Activated effector memory CD4-positive, alpha-beta T cell treated with Interleukin-2 at 50 U/mL for 16 hours (primary cell): ENCODE measurements at places on chromosomes 16 and 17.

GRCh38 chr16:87127061-87127765, 190.0 kb downstream of the C16orf95 start:
- DNase-seq = no peak

- no peak for DNase-seq
Observed at GRCh38 chr16:77322757-77323156, 112.1 kb downstream of the ADAMTS18 start.

DNA sequence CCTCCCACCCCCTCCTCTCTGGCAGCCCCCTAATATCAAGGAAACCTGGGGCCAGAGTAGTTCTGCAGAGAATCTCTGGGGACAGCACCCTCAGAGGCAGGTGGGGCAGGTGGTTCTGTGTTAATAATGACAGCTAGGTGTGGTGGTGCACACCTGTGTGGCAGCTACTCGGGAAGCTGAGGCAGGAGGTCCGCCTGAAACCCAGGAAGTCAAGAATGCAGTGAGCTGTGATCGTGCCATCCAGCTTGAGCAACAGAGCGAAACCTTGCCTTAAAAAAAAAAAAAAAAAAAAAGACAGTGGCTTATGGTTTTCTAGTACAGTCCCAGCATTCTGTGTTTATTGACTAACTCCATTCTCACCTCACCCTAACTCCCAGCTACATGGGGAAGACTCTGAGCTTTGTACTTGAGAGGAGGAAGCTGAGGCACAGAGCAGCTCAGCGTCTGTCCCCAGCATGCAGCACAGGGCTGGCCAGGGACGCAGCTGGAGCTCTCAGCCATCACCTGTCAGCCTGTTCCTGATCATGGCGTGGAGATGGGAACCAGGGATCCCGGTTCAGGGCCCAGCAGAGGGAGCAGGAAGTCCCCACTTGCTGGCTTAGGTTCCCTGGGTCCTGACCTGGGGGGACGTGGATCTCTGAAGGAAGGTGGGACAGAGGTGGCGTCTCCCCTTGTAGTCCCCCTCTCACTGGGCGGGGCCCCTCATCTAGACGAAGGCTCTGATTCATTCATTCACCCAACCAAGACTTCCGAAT, 6.1 kb downstream of the DBNDD1 start:
- DNase-seq = no peak

GRCh38 chr17:47427985-47428384, 102.9 kb upstream of the NPEPPS start:
- no peak for DNase-seq

GRCh38 chr16:58343562-58343961, 48.7 kb upstream of the GINS3 start:
- no peak for DNase-seq

DNA sequence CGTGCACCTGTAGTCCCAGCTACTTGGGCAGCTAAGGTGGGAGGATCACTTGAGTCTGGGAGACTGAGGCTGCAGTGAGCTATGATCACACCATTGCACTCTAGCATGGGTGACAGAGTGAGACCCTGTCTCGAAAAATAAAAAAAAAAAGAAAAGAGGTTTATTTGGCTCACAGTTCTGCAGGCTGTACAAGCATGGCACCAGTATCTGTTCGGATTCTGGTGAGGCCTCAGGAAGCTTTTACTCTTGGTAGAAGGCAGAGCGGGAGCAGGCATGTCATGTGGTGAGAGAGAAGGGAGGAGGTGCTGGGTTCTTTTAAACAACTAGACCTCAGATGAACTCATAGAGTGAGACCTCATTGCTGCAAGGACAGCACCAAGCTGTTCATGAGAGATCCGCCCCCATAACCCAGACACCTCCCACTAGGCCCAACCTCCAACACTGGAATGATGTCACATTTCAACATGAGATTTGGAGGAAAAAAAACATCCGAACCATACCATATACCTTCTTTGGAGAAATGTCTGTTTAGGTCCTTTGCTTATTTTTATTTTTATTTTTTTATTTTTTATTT, 10.3 kb upstream of the RMI2 start:
- no peak for DNase-seq

DNA sequence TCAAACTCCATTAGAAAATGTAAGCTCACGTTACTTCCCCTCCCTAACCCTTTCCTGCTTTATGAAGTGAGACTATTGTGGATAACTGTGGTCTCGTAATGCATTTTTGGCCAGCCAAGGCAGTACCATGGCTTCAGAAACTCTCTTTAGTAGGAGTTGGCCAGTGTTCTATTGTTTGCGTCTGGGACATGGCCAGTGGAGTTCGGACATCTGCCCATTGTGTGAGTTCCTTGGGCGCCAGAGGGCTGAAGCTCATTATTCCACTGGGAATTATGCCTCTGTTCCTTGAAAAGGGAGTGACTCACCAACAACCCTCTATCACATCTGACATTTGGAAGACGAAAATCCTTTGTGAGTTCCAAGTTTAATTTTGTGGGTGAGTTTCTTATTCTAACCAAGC, 319.5 kb upstream of the SOX9 start:
- no peak for DNase-seq

GRCh38 chr16:72884573-72884972, 163.4 kb downstream of the ZFHX3 start:
- DNase-seq = no peak

DNA sequence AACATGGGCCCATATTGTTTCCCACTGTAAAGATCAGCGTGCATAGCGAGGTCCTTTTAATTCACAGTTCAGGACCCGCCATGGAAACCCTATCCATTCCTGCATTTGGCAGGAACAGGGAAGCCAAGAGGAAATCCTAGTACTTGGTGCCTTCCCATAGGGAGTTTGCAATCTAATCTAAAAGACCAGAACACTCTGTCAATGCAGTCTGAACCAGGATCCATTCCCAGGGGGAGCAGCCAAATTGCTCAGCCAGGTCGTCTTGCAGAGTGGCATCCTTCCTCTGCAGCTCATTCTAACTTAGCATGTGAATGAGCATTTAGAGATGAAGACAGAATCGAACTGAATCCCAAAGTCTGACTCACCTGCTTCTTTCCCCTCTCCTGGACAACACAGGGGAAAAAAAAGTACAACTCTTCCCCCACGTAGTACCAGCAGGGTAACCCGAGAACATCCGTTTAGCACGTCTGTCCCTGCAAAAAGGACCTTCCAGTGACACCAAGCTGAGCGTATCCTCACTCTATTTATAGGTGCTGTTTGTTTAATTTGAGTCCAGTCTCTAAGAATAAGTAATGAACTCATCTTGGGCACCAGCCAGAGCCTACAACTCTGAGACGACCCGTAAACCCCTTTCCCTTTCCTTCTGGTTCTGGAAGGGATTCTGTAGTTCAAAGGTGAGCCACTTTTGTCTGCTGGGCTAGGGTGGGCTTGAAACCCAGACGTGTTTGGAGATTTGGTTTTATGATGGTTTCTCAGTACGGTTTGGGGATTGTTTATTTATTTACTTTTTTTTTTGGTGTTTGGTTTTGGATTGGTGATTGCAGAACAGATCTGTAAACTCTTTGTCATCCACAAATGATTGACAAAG, 74.5 kb downstream of the ERCC4 start:
- no peak for DNase-seq

GRCh38 chr17:13036751-13037150, 18.9 kb upstream of the ELAC2 start:
- DNase-seq = no peak

GRCh38 chr17:77233635-77234334, 93.0 kb downstream of the SEC14L1 start:
- DNase-seq = no peak

DNA sequence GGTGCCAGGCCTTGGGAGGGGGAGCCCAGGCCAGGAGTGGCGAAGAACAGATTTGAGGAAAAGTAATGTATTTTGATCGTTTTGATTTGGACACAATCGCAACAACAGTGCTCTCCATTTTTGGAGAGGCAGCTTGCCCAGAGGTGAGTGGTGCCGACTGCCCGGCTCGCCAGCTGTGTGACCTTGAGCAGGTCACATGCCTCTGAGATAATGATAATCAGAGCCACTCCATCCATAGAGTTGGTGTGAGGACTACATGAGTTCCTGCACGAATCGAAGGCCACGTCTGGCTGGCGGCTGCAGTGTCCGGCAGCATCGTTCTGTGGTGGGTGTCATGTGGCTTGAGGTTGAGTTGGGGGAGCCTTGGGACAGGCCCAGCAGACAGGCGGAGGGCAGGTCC, 20.7 kb downstream of the LLGL2 start:
- DNase-seq = no peak

DNA sequence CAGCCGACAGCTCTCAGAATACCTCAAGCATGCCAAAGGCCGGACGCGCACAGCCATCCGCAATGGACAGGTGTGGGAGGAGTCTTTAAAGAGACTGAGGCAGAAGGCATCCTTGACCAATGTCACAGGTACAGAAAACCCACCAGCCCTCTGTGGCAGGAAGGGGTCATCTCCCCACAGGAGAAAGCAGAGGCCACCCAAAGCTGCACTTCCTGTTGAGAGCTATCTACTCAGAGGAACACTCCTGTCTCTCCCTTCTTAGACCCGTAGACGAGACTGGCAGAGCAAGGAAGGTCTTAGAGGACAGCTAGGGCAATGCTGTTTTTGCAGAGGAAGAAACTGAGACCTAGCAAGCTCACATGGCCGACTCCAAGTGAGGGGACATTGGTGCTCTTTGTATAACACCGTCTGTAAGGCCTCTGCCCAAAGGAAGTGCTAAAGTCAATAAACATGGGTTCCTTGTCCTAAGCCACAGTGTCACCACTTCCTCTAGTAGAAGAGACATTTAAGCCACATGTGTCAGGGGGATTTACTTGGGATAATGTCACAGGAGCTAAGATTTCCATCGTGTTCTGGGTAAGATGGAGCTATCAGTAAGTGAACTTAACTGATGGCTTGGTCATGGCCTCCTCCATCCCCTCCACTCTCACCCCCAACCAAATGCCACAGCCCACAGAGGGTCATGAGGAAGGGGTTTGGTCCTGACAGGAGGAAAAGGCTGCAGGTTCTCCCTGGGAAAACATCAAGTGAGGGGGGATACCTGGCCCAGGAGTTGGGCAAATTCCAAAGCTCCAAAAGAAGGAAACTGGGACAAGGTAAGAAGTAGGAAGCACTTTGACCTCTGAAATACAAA, 9.4 kb downstream of the LPO start:
- DNase-seq = no peak

GRCh38 chr17:8960325-8961140, 5.0 kb downstream of the PIK3R5 start:
- DNase-seq = no peak

DNA sequence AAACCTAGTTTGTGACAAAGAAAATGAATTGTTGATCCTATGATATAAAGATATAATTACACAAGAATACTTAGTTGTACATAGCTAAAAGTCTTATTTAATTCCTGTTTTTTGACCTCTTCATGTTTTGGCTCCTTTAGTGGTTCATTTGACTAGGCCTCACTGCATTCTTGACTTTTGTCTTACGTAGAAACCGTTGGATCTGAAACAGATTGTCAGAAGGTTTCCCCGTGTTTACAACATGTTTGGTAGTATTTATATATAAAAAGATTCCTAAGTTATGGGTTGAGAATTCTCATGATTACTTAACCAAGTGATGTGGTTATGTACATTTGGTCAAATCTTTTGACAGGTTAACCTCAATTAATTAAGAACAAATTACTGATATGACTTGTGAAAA, 162.8 kb downstream of the BCAS3 start:
- no peak for DNase-seq

DNA sequence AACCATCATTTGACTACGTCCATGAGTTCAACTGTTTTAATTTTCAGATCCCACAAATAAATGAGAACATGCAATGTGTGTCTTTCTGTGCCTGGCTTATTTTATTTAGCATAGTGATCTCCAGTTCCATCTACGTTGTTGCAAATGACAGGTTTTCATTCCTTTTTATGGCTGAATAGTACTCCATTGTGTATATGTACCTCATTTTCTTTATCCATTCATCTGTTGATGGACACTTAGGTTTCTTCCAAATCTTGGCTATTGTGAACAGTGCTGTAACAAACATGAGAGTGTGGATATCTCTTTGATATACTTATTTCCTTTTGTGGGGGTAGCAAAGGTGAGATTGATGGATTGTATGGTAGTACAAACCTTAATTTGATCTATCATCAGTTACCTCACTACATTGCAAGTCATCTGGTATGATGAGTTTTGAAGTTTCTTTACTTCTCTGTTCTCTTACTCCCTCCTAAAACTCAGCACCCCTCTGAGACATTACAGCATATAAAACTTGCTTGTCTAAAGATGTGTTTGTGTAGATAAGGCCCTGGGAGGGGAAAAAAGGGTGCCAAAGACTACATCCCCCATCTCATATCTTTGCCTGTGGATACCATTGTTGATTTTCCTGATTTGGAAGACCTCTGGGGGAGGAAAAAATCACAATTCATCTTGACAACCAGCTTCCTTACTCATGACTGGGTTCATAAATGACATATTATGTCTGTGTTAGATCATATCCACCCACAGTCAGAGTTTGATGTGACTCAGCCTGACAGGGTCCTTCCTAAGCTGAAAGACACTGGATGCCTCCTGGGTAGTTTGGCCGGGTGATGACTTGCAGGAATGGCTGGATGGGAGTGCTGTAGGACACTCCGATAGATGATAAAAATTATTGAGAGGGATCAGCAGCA, 47.6 kb downstream of the ABCA9 start:
- DNase-seq = no peak

DNA sequence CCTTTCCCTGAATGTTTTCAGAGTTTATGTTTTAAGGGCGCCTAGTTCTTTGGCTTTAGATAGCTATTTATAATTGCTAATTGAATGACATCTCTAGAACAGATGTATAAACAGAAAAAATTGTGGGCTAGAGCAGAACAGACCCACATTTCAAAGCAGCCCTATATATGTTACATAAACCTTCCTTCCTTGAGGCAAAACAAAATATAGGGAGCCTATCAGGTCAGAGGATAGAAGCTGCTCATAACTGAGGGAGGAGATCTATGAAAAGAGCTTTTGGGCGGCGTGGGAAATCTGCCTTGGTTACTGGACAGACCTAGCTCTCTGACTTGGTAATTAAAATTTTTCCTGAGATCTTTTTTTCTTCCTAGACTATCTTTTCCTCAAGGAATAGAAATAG, 68.4 kb downstream of the SPAG9 start:
- DNase-seq = no peak

GRCh38 chr16:31709181-31709580, 164.4 kb upstream of the ZNF267 start:
- no peak for DNase-seq

DNA sequence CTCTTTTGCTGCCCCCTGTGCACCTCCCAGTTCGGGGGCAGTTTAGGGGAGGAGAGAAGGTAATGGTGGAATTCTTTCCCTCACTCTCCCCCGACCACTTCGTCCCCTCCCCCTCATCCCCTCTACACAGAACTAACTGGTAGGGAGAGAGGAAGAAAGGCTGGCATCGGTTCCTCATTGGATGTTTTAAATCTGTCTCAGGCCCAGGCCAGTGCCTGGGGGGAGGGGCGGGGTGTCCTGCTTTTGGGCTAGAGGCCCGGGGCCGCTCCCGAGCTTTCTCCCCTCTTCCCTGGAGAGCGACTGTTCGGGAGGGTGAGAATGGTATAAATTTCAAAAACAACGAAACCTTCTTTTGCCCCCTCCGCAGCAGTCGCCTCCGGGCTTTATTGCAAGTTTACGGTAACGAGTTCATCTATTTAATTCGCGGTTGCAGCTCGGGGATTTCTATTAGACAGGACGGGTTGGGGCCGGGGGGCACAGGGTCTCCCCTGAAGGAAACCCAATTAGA, at the start of gene PRAC2:
PRAC2 (plus strand) TSS at position 271 of the 508 bp plus-strand sequence. CDS start 1,226 bp downstream, outside the sequence.
- no peak for DNase-seq

GRCh38 chr17:82095777-82096708, 2.0 kb downstream of the FASN start:
- no peak for DNase-seq
